CD8-positive, alpha-beta memory T cell (primary cell): ENCODE measurements at places on chromosomes 1 and 21. TPM values are rescaled to one million over a fixed set of nuclear protein-coding genes. Genes with fewer than 3 reads are reported as not detected.

- H3K4me3 ChIP-seq, result no peak overlapping the region
- H3K27me3 ChIP-seq, result peaks cover 36% of the 10 kb centered on the region
- no peaks in the 10 kb centered on the region for H3K4me1 ChIP-seq
- no peak for DNase-seq
- no peak overlapping the region for H3K27ac ChIP-seq
Observed at GRCh38 chr1:228004331-228004855, 2.4 kb upstream of the WNT3A start.

Gene TMED5
- total RNA-seq, result 38.9 TPM

- peak; percentile 10 for DNase-seq
- no peak overlapping the region for H3K4me3 ChIP-seq
- H3K4me1 ChIP-seq, result peaks cover 16% of the 10 kb centered on the region
- H3K36me3 ChIP-seq, result no peaks in the 10 kb centered on the region
Observed at GRCh38 chr1:117572546-117572945, 33.3 kb upstream of the TENT5C start.

Gene SLC1A7
- not detected for total RNA-seq

DNA sequence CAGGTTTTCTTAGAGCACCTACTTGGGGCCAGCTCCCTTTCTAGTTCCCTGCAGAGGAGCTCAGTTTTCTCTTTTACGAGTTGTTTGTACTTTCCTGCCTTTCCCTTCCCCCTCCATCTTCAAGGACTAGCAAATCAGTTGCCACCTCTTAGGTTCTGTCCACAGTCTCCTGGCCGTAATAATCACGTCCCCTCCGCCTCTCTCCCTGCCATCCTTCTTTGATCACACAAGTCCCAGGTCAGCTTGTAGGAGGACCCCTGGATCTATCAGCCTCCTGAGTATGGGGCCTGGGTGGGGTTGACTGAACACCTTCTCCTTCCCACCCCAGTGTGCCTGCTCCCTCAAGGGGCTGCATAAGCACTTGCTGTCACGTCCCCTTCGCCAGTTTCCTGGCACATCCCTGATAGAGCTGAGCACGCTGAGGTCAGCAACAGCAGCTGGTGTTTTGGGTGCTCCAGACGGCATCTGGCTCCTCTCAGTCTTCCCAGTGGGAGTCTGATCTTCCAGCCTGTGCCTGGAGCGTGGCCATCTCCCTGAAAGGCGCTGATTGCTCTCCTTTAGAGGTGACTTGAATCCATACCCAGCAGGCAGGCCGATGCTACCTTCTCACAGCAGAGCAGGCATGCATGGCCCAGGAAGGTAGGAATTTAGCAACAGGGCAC lies 216.1 kb upstream of the TMEM51 start:
- H3K27me3 ChIP-seq, result no peaks in the 10 kb centered on the region
- H3K27ac ChIP-seq, result no peak overlapping the region

GRCh38 chr1:152029144-152029928 lies 7.5 kb downstream of the S100A11 start:
- H3K36me3 ChIP-seq, result peaks cover 27% of the 10 kb centered on the region
- no peak overlapping the region for H3K27ac ChIP-seq
- DNase-seq, result no peak
- peaks cover 27% of the 10 kb centered on the region for H3K4me1 ChIP-seq
- no peaks in the 10 kb centered on the region for H3K27me3 ChIP-seq

Gene LRRC7
- total RNA-seq, result not detected

DNA sequence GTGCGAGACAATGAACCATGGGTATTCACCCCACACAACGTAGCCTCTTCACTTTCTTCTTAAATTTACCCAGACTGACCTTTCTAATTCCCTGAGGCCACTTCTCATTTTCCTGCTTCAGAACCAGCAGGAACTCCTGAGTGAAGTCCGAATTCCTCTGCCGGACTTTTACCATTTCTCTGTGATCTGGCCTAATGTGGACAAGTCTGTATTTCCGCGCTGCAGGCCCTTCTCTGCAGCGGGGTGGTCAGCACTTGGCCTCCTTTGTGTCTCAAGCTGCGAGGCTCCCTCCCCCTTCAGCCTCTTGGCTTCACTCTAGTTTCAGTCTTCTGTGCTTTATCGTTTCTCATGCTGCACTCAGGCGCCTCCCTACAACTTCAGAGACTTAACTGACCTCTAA lies 9.4 kb upstream of the CTBS start:
- H3K27me3 ChIP-seq, result no peaks in the 10 kb centered on the region
- no peak overlapping the region for H3K4me3 ChIP-seq
- DNase-seq, result no peak
- H3K36me3 ChIP-seq, result no peaks in the 10 kb centered on the region
- no peak overlapping the region for H3K27ac ChIP-seq
- no peaks in the 10 kb centered on the region for H3K4me1 ChIP-seq

DNA sequence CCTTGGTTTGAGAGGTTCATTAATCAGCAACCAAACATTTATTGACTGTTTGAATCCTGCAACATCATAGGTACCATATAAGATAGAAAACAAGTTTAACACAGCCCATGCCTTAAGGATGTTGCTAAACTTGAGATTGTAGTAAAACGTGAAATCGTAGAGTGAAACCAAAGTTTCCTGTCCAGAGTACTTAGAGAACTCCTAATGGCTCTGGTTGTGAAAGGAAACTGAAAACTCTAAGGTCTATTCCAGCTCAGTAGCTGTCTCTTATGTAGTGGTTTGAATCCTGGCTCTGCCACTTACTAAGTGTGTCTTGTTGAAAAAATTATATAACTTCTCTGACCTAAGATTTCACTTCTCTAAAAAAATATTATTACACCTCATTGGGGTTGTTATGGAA lies 310.9 kb downstream of the NTNG1 start:
- H3K36me3 ChIP-seq, result no peaks in the 10 kb centered on the region
- DNase-seq, result no peak
- H3K27ac ChIP-seq, result no peak overlapping the region

- no peaks in the 10 kb centered on the region for H3K27me3 ChIP-seq
- H3K4me3 ChIP-seq, result no peak overlapping the region
- no peaks in the 10 kb centered on the region for H3K4me1 ChIP-seq
- H3K36me3 ChIP-seq, result no peaks in the 10 kb centered on the region
- no peak overlapping the region for H3K27ac ChIP-seq
- DNase-seq, result no peak
Observed at GRCh38 chr1:217196616-217197015, 434.3 kb downstream of the GPATCH2 start.

DNA sequence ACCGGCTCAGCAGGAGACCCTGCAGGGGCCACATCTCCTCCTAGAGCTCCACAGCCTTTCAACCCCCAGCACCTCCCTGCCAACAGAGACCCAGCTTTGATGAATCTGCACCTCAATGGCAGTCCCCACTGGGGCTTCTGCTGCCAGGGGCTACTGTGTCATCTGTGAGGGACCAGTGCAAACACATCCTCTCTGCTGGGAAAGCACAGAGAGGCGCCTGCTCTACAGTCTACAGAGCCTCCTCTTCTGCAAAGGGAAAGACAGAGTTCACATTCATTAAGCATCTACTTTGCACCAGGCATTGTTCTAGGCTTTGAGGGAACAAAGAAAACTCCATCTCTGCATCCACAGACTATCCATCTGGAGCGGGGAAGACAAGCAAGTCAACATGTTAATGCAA lies 125.8 kb downstream of the CAPN8 start:
- no peak overlapping the region for H3K4me3 ChIP-seq

DNA sequence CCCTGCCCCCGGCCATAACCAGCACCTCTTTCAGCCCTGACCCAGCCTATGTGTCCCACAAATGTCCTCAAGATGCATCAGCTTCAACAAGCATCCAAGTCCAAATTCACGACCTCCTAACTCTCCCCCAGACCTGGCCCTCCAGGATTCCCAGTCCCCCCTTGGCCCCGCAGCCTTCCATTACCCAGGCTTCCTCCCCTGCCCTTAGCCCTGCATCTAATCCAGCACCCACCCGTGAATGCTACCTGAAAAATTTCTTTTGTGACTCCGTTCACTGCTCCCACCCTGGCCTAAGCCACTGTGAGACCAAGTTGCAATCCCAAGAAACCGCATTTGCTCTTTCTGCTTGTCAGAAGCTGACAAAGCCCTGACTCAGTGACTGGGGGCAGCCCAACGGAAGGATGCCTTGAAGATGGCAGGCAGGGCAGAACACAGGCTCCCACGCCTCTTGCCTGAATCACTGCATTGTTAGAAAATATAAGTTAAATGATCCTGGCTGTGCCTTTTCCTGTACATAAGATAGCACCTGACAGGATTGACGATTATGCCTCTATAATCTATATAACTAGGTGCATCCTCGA lies 939 bp upstream of the MFAP2 start:
- no peaks in the 10 kb centered on the region for H3K36me3 ChIP-seq
- no peaks in the 10 kb centered on the region for H3K4me1 ChIP-seq
- no peak overlapping the region for H3K4me3 ChIP-seq
- H3K27ac ChIP-seq, result no peak overlapping the region

GRCh38 chr1:234212764-234213657 lies 160.2 kb upstream of the COA6 start:
- no peak overlapping the region for H3K4me3 ChIP-seq
- no peaks in the 10 kb centered on the region for H3K36me3 ChIP-seq
- H3K27ac ChIP-seq, result no peak overlapping the region
- H3K27me3 ChIP-seq, result no peaks in the 10 kb centered on the region

Gene RRAGC
- total RNA-seq, result 21.9 TPM

GRCh38 chr1:240312872-240313271 lies 221.2 kb downstream of the FMN2 start:
- no peak overlapping the region for H3K4me3 ChIP-seq
- H3K27me3 ChIP-seq, result no peaks in the 10 kb centered on the region
- no peaks in the 10 kb centered on the region for H3K36me3 ChIP-seq

- no peaks in the 10 kb centered on the region for H3K27me3 ChIP-seq
- no peak overlapping the region for H3K4me3 ChIP-seq
- H3K27ac ChIP-seq, result no peak overlapping the region
- H3K4me1 ChIP-seq, result no peaks in the 10 kb centered on the region
Observed at GRCh38 chr1:56452027-56453011, 127.0 kb downstream of the PLPP3 start.

- H3K27me3 ChIP-seq, result peaks cover 21% of the 10 kb centered on the region
- DNase-seq, result peak; percentile 58
- H3K36me3 ChIP-seq, result no peaks in the 10 kb centered on the region
- no peak overlapping the region for H3K27ac ChIP-seq
- peak overlapping the region; percentile 64 for H3K4me3 ChIP-seq
Observed at GRCh38 chr1:31771891-31772668, 7.9 kb upstream of the ADGRB2 start.

DNA sequence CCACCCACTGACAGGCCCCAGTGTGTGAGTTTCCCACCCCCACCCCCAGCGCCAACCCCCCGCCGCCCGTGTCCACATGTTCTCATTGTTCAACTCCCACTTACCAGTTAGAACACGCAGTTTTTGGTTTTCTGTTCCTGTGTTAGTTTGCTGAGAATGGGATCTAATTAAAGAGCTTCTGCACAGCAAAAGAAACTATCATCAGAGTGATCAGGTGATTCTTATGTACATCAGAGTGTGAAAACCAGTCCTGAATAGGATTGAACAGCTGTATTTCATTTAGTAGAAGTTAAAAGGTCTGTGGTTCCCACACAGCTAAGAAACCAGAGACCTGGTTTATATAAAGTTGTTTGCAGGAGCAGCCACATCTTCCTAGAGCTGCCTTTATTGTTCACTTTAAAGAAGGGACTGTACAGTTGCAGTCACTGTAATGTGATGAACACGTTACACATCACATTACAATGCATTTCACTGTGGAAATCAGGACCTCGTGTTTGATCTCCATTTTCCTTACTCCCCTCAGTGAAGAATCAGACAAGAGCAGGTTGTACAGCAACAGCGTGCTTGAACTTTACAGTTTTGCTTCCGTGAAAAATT lies 1.2 kb downstream of the GBP6 start:
- H3K36me3 ChIP-seq, result no peaks in the 10 kb centered on the region
- no peaks in the 10 kb centered on the region for H3K27me3 ChIP-seq
- no peak overlapping the region for H3K4me3 ChIP-seq

- no peaks in the 10 kb centered on the region for H3K4me1 ChIP-seq
- H3K27me3 ChIP-seq, result no peaks in the 10 kb centered on the region
- no peak overlapping the region for H3K4me3 ChIP-seq
- H3K36me3 ChIP-seq, result no peaks in the 10 kb centered on the region
Observed at GRCh38 chr1:68338081-68338480, 105.8 kb upstream of the WLS start.

DNA sequence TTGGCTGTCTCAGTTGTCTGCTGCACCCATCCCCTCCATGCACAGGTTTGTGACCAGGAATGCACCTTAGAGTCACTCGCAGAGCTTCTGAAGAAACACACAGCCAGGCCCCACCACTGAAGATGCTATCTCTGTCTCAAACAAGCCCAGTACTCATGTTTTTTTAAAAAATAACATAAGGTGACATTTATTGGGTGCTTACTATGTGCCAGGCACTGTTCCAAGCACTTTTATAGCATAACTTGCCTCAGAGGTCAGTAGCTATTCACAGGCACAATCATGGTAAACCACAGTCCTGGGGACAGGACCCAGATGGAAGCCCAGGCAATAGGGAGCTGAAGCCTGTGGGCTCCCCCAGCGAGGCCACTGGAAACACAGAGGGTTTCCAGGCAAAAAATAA lies 8.8 kb upstream of the ATP13A2 start:
- DNase-seq, result no peak
- peaks cover 57% of the 10 kb centered on the region for H3K36me3 ChIP-seq
- H3K27ac ChIP-seq, result no peak overlapping the region
- H3K27me3 ChIP-seq, result no peaks in the 10 kb centered on the region
- no peak overlapping the region for H3K4me3 ChIP-seq
- H3K4me1 ChIP-seq, result no peaks in the 10 kb centered on the region

Gene ZBTB7B
- 34.7 TPM for total RNA-seq

DNA sequence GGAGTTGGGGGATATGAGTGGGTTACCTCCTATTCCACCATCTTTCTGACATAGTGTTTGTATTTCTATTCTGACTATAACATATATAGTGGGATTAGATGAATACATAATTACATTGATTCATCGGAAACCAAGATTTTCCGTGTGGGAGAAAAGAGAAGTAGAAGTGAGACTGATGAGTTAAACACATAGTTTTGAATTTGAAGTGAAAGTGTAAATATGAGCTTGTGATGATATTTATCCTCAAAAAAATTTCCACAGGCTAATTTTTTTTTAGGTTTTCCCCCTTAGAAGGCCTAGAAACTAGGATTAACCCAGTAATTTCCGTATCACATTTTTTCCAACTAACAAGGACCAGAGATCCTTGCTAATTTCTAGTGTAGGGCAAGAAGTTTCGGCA lies 6.9 kb downstream of the CD1B start:
- no peaks in the 10 kb centered on the region for H3K4me1 ChIP-seq
- H3K27ac ChIP-seq, result no peak overlapping the region
- H3K36me3 ChIP-seq, result no peaks in the 10 kb centered on the region
- no peak overlapping the region for H3K4me3 ChIP-seq
- H3K27me3 ChIP-seq, result no peaks in the 10 kb centered on the region
